Stimulated activated CD4-positive, alpha-beta T cell treated with anti-CD3 and anti-CD28 coated beads, Interleukin-4, amount 100 ng/mL, for 1 hour (primary cell): ENCODE measurements at places on chromosomes 3 and 15.

DNA sequence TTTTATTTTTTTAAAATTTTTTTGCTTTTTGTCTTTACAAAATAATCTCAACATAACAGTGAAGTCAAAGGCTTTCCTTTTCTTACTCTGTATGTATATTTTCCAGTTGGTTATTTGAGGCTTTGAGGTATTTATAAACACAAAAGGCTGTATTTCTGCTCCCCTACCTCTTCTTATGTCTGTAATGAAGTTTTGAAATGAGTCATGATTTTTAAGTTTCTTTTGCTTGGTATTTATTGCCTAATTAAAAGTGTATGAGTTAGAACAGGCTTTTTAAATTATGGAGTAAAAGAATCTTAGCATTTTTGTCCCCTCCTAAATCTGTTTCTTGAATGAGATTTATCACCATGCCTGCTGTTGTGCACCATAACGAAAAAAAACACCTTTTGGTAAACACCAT lies 66.0 kb downstream of the DCUN1D1 start:
- no peak for DNase-seq

DNA sequence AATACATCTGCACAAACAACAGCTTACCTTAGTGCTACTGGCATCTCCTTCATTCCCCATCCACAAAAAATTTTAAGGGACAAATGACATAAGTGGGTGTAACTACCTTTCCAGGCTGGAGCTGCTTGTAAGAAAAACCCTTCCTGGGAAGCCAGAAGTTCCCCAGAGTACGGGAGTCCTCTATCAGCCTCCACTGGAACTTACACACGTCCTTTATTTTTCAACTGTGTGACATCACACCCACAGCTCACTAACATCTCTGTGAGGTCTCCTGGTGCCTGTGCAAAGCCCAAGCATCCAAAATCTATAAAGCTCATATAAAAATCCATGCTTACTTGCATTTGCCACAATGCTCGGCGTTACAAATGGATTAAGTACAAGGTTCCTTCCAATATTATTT lies 27.6 kb downstream of the LRIG1 start:
- DNase-seq: no peak

- no peak for DNase-seq
Measured at GRCh38 chr3:61117045-61117898, 134.0 kb downstream of the FHIT start.

DNA sequence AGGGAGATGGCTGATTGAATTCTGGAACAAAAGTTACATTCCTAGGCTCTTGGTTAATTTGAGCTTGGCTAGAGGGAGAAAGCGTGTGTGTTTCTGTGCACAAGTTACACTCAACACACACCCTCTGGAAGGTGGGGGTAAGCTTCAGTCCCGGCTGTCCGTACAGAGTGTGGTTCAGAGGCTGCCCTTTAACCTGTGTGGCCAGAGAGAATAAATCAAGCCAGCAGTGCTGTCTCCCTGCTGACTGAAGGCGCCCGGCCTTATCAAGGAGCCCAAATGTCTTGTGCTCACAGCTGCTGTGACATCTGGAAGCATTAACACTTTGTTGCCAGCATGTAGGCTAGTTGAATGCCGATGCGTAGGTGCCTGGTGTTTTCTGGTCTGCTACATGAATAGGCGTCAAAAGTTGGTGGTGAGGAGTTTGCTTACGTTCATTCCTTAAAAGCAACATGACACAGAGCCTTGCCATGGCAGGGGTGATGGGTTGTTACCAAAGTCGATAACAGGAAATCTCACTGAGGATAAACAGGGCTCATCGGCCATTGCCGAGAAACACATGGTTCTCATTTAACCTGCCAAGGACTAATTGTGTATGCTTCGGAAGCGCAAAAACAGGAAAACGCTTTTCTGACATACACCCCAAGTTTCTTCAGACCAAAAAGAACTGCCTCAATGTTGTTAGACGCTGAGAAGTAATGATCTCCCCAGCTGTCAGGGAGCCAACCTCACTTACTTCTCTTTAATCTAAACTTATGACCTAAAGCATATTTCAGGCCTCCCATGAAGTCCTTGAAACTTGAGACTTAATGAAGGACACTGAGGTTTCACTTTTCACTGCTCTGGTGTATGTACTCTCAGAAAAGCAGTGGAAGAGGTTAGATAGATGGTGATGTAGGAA lies 95.8 kb upstream of the CTDSPL start:
- DNase-seq: no peak

GRCh38 chr15:47803767-47804166 lies 86.5 kb downstream of the SEMA6D start:
- no peak for DNase-seq

GRCh38 chr15:50883903-50884302 lies 24.6 kb upstream of the AP4E1 start:
- DNase-seq: no peak

GRCh38 chr3:27570421-27571106 lies 86.4 kb upstream of the SLC4A7 start:
- no peak for DNase-seq
